ENCODE measurements at places on chromosomes 4 and X.

DNA sequence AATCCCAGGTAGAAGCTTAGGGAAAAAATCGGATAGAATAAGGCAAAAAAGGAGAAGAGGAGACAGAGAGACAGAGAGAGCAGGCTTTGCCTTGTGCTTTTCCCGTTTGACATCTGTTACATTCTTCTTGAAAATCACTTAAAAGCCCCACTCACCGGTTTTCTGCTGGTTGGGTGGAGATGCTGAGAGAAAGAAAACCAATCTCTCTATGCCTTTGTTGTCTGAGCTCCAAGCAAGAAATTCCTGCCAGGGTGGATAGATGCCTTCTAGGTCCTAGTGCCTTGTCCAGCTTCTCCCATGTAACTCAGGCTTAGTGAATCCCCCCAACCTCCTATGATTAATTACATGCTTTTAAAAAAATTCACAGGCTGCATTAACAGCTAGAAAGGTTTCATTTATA lies at the start of gene DCX:
Gene DCX (minus strand): TSS at position 210 of the 400 bp plus-strand sequence. CDS start 1,794 bp downstream, outside the sequence.
- DNase-seq = no peak

DNA sequence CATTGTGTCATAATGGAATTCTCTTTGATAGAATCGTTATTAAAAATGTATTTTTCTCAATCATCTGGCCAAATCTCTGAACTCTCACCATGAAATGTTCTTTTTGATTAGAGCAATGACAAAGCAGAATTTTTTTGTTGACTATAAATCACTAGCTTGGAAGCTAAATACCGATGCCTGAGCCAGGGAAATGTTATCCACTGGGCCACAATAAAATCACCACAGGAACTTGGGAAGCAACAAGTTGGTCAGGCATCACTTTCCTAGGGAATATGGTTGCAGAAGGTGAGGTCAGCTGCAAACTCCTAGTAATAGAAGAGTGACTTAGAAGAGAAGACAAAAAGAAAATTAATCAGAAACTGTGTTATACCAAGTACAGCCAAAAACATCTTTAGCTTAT lies 60.6 kb upstream of the CFAP47 start:
- DNase-seq = no peak

GRCh38 chr4:105112274-105112673 lies 34.4 kb upstream of the TET2 start:
- no peak for DNase-seq

- no peak for DNase-seq
Observed at GRCh38 chr4:121034017-121034416, 38.3 kb downstream of the NDNF start.

DNA sequence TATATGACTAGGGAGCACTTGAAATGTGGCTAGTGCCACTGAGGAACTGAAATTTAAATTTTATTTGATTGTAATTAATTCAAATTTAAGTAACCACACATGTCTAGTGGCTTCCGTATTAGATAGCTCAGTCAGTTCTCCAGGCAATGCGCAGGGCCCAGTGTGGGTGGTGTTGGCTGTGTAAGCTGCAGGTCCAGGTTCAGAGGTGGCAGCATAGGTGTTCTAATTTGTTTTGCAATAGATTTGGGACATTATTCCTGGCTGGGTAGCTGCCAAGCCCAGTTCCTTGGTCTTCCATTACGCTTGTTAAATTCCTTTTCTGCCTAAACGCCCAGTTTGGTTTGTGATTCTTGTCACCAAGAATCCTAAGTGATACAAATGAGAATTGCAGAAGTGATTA lies 79.5 kb downstream of the FAM184B start:
- DNase-seq = no peak

DNA sequence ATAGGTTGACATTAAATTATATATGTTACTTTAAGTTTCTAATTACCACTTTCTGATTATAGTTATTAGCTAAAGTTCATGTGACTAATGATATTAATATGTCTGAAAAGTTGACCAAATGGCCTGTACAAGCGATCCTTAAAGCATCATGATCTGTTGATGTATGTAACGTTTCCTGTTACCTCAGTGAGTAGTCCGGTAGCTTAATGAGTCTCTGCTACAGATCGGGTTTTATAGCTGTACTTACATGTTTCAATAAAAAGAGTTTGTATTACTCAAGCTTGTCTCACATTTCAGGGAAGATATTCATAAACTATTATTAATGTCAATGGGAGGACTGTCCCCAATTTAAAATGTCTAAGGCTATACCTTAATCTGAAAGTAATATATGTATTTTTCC lies 246.3 kb downstream of the PPP3CA start:
- DNase-seq = no peak

DNA sequence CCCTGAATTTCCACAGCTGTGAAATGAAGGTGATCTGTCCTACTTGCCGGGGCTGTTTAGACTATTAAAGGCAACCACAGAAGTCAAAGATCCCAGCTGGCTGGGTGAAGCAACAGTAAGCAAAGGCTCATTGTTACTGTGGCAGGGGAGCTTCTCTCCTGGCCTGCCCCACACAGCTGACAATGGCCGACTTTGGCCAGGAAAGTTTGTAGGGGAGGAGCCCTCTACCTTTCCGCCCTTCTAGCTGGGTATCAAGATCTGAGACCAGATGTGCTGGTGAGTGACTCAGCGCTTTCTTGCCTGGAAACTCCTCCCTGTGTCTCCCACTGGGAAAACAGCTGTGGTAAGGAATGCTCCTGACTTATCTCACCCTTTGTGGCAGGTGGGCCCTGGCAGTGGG lies 21.1 kb downstream of the RASSF6 start:
- DNase-seq = no peak

GRCh38 chrX:119226446-119226845 lies 9.6 kb upstream of the PGRMC1 start:
- DNase-seq = no peak

DNA sequence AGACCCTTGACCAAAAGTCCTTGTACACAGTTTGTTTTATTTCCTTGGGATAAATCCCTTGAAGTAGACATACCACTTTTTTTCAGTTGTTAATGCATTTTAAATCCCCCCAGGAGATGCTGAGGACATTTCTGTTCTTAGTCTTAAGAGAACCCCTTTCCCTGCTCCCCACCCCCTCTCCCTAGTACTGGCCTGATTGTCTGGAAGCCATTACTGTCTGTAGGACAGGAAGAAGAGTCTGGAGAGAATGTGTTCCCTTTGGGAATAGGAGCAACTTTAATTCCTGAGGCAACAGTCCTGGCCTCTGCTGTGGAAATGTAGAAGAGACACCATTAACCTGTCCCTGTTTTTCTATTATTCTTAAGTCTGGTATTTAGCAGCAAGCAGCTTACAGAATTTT lies 52.3 kb upstream of the TMEM131L start:
- DNase-seq = no peak

DNA sequence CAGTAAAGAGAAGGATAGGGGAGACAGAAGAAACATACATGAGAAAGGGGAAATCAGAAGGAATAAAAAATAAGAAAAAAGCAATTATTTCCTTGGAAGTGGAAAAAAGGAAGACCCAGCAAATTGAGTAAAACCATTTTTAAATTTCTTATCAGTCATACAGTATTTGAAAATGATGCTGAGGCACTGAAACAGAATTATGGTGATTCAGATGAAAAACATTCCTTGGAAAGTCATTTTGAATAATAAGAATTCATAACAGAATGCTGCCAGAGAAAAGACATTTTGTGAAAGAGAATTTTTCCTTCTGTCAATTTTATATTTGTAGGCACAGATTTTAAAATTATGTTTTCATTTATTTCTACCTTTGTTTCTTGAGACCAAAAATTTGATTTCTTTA lies 895.5 kb upstream of the EPHA5 start:
- DNase-seq = no peak

DNA sequence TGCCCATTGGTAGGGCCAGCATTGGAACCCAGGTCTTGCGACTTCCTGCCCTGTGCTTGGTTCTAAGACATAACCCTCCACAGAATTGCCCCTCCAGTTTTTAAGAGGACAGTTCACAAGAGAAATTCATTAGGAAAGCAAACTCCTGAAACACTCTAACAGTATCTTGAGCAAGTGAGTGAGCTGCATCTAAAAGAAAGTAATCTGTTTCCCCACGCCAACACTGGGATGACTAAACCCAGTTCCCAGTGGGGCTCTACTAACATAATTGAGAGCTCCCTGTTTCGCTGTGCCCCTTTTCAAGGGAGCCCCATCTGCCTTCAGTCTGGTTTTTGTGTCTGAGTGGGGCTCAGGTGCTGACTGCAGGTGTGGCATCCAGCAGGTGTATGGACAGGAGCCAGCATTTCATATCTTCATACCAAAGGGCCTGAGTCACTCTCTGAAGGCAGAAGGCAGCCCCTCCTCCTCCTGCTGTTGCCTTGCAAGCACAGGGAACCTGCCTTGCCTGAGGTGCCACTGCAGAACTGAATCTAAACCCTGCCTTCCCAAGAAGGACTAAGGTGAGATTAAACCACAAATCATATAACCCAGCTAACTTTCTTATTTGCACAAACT lies 8.0 kb downstream of the AMOT start:
- no peak for DNase-seq

GRCh38 chr4:44720371-44720770 lies 6.0 kb downstream of the GNPDA2 start:
- no peak for DNase-seq

DNA sequence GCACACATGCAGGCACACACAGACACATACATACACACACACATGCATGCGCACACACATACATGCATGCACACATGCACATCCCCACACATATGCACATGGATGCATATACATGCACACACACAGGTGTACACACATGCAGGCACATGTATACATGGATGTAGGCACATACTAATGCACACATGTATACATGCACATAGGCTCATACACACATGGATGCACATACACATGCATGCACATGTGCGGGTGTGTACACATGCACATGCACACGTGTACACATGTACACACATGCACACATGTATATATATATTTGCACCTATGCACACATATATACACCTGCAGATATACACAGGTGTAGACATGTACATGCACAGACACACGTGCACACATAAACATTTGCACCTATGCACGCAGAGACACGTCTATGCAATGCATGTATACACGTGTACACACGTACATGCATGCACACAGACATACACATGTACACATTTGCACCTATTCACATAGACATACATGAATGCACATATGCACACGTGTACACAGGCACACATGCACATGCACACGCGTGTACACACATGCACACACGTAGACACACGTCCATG lies 4.0 kb downstream of the PLCXD1 start:
- DNase-seq = no peak

DNA sequence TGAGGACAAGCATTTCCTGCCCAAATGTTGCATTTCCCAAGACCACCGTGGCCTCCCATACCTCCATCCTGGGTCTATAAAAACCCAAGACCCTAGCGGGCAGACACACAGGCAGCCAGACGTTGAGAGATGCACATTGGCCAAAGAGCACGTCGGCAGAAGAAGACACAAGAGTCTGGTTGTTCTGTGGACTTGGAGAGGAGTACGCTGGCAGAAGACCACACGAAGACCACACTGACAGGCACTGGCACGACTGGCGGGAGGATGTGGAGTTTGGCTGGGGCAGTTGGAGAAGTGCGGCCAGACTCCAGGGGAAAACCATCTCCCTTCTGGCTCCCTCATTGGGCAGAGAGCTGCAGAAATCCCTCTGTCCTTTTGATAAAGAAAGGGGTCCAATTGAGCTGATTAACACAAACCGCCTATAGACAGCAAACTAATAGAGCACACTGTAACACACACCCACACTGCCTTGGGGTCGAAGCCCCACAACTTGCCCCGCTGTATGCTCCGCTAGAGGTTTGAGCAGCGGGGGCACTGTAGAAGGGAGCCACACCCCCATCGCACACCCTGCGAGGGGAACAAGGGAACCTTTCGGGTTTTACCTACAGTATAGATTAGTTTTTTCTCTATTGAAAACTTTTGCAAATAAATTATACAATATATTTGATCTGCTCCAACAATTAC lies 376.7 kb upstream of the KLHL4 start:
- DNase-seq = no peak

GRCh38 chr4:99642725-99643489 lies 14.7 kb downstream of the C4orf54 start:
- no peak for DNase-seq

GRCh38 chrX:129600981-129601424 lies 53.8 kb downstream of the APLN start:
- no peak for DNase-seq

- DNase-seq = no peak
Observed at GRCh38 chrX:104168127-104168526, 1.9 kb downstream of the FAM199X start.

- no peak for DNase-seq
Observed at GRCh38 chrX:23662853-23663252, 4.4 kb upstream of the PRDX4 start.

DNA sequence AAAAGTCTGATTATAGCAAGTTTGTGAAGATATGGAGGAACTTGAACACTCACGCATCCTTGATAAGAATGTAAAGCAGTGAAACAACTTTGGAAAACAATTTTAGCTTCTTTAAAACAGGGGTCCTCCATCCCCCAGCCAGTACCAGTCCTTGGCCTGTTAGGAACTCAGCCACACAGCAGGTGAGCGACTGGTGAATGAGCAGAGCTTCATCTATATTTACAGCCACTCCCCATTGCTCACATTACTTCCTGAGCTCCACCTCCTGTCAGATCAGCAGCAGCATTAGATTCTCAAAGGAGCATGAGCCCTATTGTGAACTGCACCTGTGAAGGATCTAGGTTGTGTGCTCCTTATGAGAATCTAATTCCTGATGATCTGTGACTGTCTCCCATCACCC lies 530.3 kb upstream of the PRKX start:
- no peak for DNase-seq

GRCh38 chr4:7089213-7089986 lies 21.5 kb upstream of the GRPEL1 start:
- DNase-seq = no peak

GRCh38 chrX:136209751-136210150 lies 41.4 kb downstream of the MAP7D3 start:
- DNase-seq = no peak

DNA sequence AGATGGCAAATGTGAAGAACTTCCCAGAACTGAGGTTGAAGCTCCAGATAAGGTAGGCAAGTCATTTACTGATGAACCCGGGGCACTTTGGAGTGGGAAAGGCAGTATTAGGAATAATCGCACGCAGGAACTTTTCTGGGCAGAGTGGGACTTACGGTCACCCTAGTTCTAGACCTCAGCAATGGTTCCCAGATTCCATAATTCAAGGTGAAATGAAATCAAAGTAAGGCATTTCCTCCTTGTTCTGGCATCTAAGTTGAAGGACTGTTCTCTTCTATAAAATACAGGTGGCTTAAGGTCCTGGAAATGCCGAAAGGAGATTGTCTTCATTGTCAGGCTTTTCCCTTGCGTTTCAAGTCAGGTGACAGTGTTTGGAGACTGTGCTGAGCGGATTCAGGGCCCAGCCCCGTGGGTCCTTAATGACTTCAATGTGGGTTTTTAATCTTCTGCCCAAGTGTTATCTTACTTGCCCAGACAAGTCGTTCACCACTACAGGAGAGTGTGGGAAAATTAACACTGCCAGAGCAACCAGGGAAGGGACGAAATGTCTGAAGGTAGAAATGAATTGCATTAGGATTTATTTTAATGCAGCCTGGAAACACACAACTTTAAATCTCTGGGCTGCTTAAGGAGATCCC lies 52.1 kb upstream of the STOX2 start:
- DNase-seq = no peak

DNA sequence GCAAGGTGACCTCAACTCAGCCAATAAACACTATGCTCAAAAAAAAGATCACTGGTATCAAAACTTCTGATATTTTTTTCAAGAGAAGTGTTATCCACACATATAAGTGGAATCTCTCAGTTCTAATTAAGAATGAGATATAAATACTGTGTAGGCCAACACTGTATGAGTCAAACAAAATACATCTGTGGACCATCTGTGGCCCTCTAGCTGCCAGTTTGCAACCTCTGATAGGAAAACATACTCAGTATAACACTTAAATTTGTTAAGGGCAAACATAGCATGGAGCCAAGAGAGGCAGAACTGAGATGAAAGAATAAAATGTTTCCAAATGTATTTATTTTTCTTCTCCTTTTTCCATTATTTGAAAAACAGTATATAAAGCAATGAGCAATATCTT lies 377.3 kb downstream of the ARAP2 start:
- DNase-seq = no peak

Data from GM18507 (cell line).